Activated CD4-positive, alpha-beta T cell treated with anti-CD3 and anti-CD28 coated beads, Interleukin-2, Interleukin-6, amounts not matched to agents 100 ng/mL and 50 ng/mL, durations not matched to agents 16 hours and 8 hours (primary cell): ENCODE measurements at places on chromosomes 7 and 10.

- DNase-seq: no peak
Measured at GRCh38 chr7:129574487-129574886, 37.0 kb upstream of the NRF1 start.

GRCh38 chr7:88106434-88106833 lies 113.4 kb downstream of the SRI start:
- DNase-seq: peak; percentile 26

GRCh38 chr10:125201108-125201524 lies 40.8 kb upstream of the CTBP2 start:
- DNase-seq: peak; percentile 33

- no peak for DNase-seq
Measured at GRCh38 chr7:147400221-147400689, 1190.3 kb upstream of the C7orf33 start.

DNA sequence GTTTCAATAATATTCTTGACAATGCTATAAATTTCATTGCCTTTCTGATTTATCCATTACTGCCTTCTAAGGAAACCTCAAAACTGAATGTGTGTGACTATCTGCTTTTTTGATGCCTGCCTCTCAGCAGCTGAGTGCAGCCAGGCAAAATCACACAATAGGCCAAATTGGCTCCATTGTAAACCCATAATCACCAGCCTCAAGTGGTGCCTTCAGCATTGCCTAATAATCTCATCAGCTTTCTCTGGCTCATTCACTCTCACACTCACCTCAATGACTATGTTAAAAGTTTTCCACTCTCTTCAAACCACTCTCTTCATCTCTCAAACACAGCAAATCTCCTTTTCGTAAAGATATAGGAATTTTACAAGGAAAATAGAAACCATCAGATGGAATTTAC lies 182.5 kb upstream of the COL1A2 start:
- DNase-seq: no peak

GRCh38 chr10:8044331-8044907 lies 10.1 kb upstream of the GATA3 start:
- no peak for DNase-seq

GRCh38 chr7:73602721-73603651 lies 21.3 kb downstream of the MLXIPL start:
- no peak for DNase-seq

- DNase-seq: peak; percentile 79
Measured at GRCh38 chr7:87059525-87060287, at the start of gene ELAPOR2. Gene ELAPOR2, minus strand, starts transcription at chr7:87059654. Its CDS starts 141 bp downstream, at chr7:87059513.
